T47D (cell line): ENCODE measurements at places on chromosomes 7 and 10.
A peak's percentile ranks its signal among the peaks of the same experiment; 100 is the strongest.

DNA sequence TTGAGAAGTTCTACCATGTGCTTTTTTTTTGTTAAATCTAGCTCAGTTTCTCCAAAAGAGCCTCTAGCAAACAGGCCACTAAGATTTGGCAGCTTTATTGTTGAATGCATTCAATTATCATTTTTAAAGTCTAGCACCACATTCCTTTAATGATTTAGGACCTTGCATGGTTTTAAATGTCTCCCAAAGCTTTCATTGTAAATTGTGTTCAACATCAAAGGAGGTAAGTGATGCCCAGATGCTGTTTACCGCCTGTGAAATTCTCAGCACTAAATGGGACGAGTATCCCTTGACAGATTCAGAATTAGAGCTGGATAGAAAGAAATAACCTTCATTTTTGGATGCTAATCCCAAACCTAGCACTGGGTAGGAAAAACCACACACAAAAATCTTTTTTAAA lies 112.1 kb upstream of the FAM204A start:
- no peak for DNase-seq

DNA sequence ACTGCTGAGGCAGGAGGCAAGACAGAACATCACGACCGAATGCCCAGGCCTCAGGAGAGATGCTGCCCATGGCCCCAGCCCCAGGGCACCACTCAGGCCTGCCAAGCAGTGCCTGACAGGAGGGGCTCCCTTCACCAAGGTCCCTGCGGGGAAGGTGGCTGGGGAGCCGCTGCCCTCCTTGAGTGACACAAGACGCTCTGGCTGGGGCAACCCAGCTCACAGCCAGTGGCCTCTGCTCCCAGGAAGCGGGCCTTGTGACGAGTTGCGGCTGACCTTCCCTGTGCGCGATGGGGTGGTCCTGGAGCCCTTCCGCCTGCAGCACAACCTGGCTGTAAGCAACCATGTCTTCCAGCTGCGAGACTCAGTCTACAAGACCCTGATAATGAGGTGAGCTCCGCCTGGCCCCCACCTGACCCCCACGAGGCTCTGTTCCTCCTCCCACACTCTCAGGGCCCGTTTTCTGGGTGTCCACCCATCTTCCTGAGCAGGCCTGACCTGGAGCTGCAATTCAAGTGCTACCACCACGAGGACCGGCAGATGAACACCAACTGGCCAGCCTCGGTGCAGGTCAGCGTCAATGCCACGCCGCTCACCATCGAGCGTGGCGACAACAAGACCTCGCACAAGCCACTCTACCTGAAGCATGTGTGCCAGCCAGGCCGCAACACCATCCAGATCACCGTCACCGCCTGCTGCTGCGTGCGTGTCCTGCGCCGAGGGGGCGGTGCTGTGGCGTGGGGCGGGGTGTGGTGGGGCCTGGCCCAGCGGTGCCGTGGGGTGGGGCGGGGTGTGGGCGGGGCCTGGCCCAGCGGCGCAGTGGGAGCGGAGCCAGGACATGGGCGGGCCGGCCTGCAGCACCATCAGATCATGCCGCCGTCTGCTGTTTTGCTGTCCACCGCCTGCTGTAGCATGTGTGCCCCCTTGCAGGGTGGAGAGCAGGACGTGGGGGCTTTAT lies 12.8 kb downstream of the ZMIZ2 start:
- DNase-seq: no peak

DNA sequence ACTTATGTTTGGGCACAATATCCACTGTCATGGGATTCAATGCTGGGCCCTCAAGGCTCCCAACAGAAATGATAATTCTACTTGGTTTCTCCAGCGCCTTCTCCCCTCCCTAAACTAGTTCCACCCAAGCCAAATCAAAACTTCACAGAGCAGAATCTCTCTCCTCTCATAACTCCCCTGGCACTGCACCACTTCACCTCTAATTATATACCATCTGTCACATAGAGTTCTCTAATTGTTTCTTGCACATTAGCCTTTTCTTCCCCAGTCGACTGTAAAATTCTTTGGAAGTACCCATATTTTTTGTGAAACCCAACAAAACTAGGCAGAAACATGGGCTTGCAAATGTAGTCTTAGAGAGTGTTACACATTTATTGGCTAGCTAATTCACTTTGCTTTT lies 8.1 kb downstream of the SGMS1 start:
- DNase-seq: no peak

DNA sequence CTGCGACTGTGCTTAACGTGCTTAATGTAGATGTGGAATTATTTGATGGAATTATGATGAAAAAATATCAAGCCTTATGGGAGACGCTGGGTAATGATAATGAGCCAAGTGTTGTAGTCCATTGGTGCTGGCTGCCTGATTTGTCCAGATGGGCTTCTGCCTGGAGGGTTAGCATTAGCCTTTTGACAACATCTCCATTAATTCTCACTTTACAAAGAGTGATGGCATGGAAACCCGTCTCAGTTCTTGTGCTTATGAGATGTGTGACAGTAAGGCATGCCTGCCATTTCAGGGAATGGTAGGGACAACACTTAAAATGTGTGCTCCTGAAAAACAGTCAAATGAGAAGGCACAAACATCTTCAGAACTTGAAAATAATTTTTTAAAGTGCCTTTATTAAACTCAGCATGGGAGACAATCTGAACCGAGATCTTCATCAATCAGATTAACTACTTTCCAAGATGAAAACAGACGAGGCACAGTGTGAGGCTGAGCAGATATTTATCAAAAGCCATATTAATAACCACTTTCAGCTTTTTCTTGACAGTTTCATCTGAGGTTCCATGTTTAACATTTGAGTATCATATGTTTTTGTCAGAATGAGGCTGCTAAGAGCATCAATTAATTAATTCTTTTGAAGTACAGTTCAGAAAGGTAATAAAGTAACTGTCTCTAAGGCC lies 473.1 kb downstream of the NXPH1 start:
- no peak for DNase-seq

GRCh38 chr10:74432841-74433594 lies 282.0 kb downstream of the ADK start:
- DNase-seq: peak; percentile 52

DNA sequence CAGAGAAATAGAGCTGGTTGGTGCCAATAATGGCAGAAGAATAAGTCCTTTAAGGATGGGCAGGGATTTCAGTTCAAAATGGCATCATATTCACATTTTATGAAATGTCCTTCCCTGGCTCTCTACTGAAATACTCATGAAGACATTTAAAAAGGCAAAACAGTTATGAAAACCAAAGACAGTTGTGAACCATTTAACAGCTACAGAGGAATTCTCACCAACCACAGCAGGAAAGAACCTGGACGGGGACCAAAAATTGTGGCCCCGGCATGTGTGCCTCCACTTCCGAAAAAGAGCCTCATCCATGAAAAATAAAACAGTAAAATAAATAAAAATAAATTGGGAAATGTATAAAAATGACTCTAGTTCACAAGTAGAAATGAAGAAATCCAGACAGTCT lies 539.5 kb downstream of the SUGCT start:
- DNase-seq: no peak

DNA sequence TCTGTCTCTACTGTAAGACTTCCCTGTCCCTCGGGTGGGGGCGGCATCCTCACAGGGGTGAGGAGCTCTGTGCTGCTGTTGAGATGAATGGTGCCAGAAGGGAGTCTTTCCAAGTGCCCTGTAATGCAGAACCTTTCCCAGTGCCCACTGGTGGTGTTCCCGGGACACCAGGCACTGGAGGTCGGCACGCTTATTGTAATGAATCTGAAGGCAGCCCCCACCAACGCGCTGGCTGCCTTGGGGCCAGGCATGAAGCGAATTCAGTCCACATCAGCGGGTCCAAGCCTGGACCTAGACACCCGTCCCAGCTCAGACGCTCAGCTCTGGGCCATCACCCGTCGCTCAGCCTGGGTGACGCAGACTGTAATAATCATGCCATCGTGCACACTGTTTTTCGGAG lies 592.9 kb downstream of the DNAJB6 start:
- no peak for DNase-seq

DNA sequence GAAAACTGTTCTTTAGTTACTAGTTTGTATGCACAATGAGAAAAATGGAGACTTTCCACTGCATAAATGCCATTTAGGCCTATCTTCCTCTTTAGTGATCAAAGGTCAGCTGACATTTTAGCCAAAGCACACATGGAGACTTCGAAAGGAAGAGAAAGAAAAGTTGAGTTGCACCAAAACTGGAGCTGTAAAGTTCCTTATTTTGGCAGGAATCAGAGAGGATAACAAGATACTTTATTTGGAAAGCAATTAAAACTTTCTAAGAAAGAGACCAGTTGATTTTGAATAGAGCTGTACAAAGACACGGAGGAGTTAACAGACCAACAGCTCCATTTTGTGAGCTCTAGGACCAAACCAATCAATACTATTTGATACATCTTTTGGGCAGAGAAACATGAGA lies 14.2 kb downstream of the ENTPD7 start:
- DNase-seq: no peak

- peak; percentile 71 for DNase-seq
Measured at GRCh38 chr7:111785076-111785475, 222.8 kb upstream of the IMMP2L start.

DNA sequence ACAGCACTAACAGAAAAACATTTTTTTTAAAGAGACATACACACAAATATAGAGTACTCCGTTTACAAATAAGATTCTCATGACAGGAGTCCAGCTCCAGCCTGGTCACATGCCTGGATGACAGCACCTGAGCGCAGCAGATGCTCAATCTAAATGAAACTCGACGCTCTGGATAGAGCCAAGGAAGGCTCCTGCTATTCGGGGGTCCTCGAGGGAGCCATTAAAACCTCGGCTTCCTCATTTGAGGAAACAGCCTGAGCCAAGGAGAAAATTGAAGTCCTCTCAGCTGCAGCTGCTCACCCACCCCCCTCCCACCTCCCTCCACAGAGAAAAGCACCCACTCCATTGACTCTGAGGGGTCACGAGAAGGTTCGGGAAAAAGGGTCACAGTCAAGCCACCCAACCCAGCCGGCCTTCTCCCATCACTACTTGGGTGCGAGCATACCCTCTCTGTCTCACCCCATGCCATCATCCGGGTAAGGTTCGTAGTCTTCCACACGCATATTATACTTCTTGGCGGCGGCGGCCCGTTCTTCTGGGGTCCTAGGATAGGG lies 673 bp downstream of the NDUFB8 start:
- DNase-seq: no peak

DNA sequence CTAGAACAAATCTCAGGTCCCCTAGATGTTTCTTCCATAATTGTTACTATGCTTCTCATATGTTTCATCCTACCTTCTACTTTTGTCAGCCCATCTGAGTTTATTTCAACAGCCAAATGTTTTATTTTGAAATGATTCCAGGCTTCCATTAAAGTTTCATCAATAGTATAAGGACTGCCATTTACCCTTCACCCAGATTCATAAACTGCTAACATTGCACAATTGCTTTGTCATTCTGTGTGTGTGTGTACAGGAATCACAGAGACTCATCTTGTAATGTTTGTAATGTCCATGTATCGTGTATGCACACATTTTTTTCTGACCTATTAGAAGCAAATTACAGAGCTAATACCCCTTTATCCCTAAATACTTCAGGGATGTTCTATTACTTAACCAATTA lies 25.5 kb downstream of the MMRN2 start:
- DNase-seq: no peak

DNA sequence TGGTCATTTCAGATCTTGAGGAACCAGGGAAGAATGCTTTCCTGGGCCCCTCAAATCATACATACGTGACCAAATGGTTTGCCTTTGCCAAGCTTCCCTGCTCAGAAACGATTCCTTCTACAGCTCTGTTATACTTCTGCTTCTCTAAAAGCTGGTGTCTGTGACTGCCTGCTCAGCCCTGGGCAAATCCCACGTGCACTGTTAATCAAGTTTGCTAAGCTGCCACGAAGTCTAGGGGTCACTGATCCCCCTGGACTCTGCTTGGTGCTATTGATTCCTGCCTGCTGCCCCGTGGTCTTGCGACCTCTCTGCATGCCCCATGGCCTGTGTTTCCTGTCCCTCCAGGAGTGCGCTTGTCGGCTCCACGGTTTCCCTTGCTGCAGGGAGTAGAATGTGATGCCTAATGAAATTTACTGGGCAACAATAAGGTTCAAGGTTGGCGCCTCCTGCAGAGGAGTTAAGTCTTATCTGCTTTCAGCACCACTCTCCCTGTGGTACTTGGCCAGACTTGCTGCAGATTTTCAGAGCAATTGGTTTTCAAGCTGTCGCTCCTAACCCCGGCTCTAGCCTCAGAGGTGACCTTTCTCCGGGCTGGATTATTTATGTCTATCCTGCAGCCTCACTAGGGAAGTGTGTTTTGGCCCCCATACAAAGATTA lies 201.6 kb upstream of the FZD8 start:
- no peak for DNase-seq
